Hippocampal formation (tissue), 2 donors: ENCODE measurements at places on chromosomes 1 and 21.

DNA sequence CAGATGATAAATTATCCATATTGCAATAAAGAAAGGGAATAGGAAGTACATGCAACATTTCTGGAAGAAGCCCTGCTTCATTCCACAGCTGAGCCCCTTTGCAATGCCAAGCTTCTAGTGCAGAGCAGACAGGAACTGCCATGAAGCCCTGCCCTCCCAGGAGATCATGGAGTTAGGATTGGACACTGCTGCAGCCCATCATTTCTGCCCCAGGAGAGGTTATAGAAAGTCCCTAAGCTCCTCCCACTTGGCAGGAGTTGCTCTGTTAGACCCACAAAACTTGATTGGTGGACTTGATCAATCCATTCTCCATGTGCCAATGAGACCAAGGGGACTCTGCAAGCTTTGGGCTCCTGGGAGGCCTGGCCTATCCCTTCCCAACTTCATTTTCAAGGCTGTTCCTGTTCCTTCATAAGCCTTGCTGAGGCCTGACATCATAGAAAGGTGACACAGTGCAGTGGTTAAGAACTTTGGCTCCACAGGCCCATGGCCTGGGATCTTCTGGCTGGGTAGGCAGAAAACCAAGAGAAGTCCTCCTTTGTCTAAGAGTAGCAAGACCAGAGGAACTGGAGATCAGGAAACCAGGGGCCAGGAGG lies 1.3 kb upstream of the LAPTM5 start:
- no peak for DNase-seq

DNA sequence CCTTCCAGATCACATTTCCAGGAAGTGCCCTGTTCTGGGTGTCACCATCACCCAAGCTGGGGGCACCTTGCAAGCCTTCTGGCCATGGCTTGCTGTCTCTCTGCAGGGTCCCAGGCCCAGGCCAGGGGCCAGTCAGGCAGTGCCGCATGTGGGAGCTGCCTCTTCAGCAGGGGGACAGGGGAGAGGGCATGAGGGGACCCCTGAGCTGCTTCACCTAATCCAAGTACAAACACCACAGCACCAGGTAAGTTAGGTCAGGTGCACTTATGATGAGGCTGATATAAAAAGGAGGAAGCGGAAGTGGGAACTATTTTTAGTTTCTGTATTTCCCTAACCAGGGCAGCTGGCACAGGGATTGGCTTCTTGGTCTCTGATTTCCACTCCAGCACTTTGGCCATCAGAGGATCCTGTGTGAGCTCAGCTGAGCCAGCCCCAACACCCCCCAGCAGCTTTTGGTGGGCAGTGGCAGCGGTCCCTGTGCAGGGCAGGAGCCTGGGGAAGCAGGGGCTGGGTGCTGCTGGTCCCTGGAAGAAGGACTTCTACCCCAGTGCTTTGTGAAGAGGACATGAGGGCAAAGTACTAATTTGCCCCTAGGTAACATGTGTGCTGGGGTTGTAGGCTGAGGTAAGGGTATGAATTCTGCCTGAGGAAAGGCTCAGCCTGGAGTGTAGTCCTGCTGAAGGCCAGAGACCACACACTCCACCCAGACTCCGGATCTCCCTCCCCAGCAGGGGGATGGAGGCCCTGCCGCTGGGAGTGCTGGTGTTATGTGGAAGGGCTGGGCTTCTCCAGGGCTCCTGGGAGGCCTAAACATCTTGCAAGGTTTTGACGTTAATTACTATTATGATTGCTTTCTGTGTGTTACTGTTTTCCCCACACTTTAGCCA lies 3.3 kb upstream of the PCBP3 start:
- no peak for DNase-seq

- no peak for DNase-seq
These were observed 18.6 kb downstream of the PIK3CD start for GRCh38 chr1:9670085-9670484.

DNA sequence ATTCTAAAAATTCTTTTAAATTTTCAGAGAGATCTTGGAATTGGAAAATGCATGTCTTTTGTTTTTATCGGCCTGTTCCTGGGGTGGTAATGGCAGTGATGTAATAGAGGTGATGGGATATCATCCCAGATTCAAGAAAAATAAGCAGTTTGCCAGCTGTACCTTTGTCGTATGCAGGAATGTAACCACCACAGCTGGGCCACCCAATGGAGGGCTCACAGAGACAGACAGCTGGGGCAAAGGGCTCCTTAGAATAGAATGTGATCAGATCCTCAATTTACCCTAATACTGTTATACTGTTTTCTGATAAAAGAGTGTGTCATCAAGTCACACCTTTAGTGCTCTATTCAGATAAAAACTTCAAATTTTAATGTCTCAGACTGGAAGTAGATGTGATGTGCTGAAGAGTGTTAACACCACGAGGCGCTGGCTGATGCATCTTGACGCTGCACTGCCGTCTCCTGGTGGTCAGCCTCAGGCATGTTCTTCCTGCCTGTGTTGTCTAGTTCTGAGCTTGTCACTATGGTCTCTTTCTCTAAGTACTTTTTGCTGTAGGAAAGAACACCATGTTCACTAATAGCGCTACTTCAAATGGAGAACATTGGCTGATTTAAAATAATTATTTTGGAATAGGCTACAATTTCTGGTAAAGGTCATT lies 78.8 kb downstream of the C1orf21 start:
- no peak for DNase-seq

GRCh38 chr1:116819081-116819480 lies 64.9 kb downstream of the CD2 start:
- DNase-seq: no peak

- DNase-seq: no peak
These were observed 1.2 kb downstream of the PABPC4 start for GRCh38 chr1:39575191-39576015.
